ENCODE measurements at places on chromosomes 5 and 9. TPM values are rescaled to one million over a fixed set of nuclear protein-coding genes. Genes with fewer than 3 reads are reported as not detected.

BTNL3 gene
- total RNA-seq: not detected

TRPM6 gene
- total RNA-seq: 0.74 TPM

PCDHGB3 gene
- total RNA-seq: 7.9 TPM

HAPLN1 gene
- total RNA-seq: 0.03 TPM

CCDC112 gene
- total RNA-seq: 6.7 TPM

PDE6A gene
- total RNA-seq: not detected

GRCh38 chr5:123429993-123430392, 6.8 kb upstream of the CEP120 start:
- no peak for DNase-seq

DNA sequence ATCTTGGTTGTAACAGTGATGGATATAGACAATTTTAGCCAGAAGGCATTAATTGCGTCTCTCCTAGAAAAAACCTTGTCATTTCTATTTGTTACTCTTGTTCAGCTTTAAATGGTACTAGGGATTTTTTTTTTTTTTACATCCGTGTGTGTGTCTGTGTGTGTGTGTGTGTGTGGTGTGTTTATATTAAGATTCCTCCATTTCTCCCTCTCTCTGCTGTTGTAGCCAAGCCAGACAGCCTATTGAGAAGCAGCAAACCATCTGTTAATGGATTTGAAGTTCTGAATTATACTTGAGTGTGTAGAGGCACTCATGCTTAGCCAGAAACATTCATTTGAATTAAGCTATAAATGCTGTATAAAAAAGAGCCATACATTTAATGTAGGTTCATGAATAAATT, 72.3 kb downstream of the SLF1 start:
- peak; percentile 91 for DNase-seq

GRCh38 chr9:14907696-14908095, 2.5 kb downstream of the FREM1 start:
- no peak for DNase-seq

GRCh38 chr5:96582343-96582742, 79.8 kb upstream of the CAST start:
- DNase-seq: no peak

- no peak for DNase-seq
Measured at GRCh38 chr5:6763191-6763590, 50.0 kb downstream of the TENT4A start.

Measured in lung (tissue), 17 donors.